ENCODE measurements at places on chromosomes 7 and 10.

GRCh38 chr10:77869626-77870420 lies 56.7 kb downstream of the DLG5 start:
- DNase-seq: no peak

- DNase-seq: no peak
These were observed 1.6 kb downstream of the AVPI1 start for GRCh38 chr10:97685395-97685958.

DNA sequence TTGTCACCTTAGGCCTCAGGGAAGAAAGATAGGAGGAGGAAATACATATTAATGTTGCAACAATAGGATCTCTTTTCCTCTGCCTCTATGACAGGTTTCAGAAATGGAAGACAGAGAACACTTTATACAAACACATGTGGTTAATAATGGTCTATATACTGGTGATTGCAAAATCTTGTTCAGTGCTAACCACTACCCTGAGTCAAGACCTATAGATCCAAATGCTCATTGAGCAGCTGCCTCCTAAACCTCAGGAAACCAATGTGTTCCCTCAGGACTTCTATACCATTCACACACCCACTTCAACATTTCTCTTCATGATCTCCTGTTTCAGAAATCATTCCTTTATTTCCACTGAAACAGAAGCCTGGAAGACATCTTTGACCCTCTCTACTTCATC lies 32.5 kb upstream of the VWDE start:
- DNase-seq: no peak

DNA sequence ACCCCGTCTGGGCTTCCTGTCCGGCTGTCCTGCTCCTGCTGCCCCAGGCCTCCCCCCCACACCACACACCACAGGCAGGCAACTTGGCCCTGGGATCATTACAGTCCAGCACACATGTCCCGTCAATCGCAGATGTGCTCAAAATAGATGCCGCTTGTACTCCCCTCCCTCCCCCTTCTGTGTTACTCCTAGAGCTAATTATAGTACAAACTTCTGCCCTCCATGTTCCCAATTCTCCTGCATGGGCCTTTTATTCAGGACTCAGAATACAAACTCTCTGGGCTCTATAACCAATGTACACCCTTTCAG lies at the start of gene SYNPO2L:
SYNPO2L (minus strand) TSS at position 40 of the 309 bp plus-strand sequence. CDS start 107 bp downstream, outside the sequence.
- no peak for DNase-seq

DNA sequence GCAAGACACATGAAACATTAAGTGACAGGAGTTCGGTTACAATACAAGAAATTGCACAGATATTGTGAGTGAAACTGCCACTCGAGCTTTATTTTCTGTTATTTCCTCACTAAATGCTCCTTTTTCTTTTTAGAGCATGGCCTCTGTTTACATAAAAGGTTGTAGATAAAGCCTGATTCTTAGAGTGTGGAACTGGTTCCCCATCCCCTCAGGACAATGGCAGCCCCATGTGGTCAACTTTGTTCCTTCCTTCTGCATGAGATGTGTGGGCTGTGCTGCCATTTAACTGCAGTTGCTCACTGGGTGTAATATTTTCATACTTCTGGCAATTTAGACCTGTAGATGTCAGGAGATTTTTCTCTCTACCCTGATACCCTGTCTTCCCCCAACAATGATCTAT lies 70.2 kb downstream of the LRGUK start:
- no peak for DNase-seq

DNA sequence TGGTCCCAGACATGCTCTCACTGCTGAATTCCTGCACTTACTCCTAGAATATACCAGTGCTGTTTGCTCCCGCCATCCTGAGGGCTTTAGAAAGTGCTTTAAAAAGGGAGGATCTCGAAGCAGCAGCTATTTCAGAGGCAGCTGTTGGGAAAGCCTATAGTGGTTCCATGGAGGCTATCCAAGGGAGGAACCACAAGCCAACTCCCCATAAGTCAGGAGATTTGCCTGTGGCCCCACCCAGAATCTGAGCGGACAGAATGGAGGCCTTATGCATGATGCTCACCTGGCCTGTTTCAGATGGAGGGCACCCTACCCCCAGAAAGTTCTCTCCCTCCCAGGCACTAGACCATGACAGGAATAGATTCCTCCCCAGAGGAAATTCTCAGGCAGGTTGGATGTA lies 2.3 kb upstream of the KCNIP2 start:
- DNase-seq: no peak

GRCh38 chr7:81244224-81244623 lies 325.4 kb upstream of the SEMA3C start:
- DNase-seq: no peak

- DNase-seq: peak; percentile 34
These were observed 102.3 kb upstream of the PLXDC2 start for GRCh38 chr10:19713800-19714525.

GRCh38 chr10:71970869-71971268 lies 6.7 kb downstream of the CHST3 start:
- DNase-seq: no peak

- DNase-seq: no peak
These were observed 21.1 kb upstream of the SAR1A start for GRCh38 chr10:70191161-70191971.

DNA sequence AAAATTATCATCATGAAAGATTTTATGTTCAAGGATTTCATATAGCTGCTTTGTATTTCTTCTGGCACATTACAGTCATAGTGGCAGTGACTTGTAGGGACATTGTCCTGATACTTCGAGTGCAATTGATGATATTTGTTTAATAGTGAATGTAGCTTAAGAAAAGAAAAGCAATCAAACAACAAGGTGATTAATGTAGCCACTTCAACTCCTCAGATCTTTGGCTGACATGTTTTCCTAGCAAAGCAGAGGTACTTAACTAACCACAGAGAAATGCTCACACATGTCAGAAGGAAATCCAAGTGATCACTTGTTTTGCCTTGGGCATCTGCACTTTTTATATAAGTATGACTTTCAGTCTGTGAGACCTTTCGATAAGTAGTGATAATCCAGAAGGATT lies 470.3 kb downstream of the AUTS2 start:
- no peak for DNase-seq

GRCh38 chr7:93365341-93365740 lies 133.2 kb downstream of the VPS50 start:
- DNase-seq: no peak

- no peak for DNase-seq
These were observed 229.2 kb downstream of the TCF7L2 start for GRCh38 chr10:113179265-113179664.

GRCh38 chr10:18455086-18455884 lies 196.1 kb downstream of the NSUN6 start:
- peak; percentile 16 for DNase-seq

GRCh38 chr10:74888962-74889661 lies 62.7 kb downstream of the KAT6B start:
- peak; percentile 20 for DNase-seq

DNA sequence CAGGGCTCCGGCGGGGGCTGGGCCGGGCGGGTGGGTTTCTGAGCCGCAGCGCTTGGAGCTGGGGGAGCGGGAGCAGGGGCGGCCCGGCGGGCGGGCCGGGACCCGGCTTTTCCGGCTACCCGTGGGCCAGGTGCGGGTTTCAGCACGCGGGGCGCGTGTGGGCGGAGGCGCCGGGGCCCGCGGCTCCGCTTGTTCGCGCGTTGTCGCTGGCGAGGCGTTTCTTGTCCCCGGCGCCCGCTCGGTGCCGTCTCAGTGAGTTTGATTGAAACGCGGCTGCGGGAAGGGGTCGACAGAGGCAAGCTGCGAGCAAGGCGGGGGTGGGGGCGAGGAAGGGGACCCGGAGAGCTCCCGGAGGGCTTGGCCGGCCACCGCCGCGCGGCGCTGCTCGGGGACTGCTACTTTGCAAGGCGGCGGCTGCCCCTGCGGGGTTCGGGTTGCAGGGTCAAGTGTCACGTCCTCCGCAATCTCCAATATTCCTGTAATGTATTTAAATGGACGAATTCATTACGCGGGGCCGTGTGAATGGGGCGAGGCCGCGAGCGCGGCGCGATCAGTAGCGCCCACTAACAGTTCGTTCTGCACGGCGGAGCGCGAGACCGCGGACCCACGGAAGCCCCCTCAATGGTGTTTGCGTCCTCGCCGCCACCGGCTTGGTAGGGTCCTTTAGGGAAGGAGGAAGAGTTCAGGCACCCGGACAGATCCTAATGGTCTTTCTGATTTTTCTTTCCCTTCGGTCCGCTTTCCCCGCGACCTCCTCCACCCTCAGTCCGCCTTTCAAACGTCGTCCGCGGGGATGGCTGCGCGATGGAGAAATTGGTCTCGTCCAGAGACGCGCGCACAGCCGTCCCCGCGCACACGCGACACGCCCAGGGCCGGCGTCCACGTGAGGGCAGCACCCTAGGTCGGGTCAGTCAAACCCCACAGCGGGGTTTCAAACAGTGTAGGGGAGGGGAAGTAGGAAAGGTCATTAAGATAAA lies 76.9 kb downstream of the INSIG1 start:
- no peak for DNase-seq

DNA sequence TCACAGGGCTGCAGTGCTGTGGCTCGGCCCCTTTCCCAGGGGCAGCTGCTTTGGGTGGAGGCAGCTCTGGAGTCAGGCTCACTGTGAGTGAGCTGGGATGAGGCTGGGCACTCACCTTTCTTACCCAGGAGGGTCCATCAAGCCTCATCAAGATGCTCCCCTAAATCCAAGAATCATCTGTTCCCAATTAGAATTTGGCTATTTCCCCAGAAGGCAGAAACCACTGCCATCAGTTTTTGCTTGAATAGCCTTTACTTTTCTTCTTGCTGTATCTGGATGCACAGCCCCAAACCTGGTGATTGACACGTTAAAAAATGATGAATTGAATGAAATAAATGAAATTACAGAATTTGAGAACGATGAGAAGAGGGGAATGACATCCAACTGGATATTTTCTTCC lies 74.3 kb upstream of the LYZL1 start:
- DNase-seq: no peak

GRCh38 chr10:116056445-116057293 lies 216.3 kb downstream of the GFRA1 start:
- no peak for DNase-seq

- no peak for DNase-seq
These were observed 42.5 kb downstream of the DLD start for GRCh38 chr7:107933386-107934013.

DNA sequence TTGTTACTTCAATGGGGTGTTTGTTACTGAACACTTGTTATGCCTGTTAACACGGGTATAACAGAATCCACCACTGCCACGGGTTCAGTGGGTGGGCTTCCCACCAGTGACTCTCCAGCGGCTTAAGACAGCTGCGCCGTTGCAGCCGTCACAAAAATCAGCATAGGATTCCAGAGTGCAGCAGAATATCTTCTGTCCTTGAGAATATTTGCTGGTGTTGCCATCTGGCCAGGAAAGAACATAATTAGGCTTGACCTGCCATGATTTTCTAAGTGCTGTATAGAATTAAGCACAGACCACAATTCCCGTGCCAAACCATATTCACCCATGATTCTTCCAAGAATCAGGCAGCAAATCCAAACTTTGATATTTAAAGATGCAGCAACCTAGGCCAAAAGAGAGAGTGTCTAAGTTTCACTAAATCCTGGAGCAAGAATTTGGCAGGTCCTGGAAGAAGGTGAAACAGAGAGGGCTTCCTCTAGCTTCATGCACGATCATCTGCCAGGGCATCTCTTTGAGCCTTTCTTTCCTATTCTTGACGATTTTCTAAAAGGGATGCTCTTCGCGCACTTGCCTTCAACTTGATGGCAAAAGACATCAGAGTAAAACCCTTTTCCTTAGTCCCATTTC lies 95.0 kb downstream of the FRMD4A start:
- no peak for DNase-seq

GRCh38 chr10:34587002-34587679 lies 228.0 kb downstream of the PARD3 start:
- DNase-seq: no peak

- DNase-seq: no peak
These were observed 138.2 kb downstream of the CHCHD3 start for GRCh38 chr7:132943645-132944044.

DNA sequence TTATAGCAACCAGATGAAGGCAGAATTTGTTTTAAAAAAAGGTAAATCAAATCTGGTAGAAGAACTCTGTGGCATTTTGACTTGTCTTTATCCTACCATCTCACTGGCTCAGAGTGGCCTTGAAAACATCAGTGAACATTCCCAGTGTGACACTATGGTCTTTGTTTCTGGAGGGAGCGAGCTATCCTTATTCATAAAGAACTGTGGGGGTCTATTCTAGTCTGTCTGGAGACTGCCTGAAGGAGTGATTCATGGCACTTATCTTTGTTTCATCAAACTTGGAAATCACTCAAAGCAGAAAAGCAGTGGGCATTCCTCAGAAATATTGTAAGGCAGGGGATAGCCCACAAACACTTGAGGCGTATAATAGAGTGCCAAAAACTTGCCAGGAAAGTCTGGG lies 719.1 kb downstream of the PCDH15 start:
- DNase-seq: no peak

- no peak for DNase-seq
These were observed 661.2 kb downstream of the AUTS2 start for GRCh38 chr7:70259502-70259901.

DNA sequence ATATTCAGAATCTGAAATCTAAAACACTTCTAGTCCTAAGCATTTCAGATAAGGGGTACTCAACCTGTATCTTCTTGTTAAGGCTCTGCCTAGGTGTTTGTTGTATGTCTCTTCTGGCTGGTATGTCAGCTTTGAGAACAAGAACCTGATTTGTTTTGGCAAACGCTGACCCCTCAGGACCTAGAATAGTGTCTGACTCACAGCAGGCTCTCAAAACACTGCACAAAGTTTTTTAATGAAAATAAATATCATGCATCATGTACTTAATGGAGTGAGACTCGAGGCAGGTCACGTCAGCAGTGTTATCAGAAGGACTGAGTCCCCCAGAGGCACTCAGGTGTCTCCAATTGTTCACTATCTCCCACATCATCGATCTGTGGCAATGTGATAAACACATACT lies 99.1 kb downstream of the GLI3 start:
- no peak for DNase-seq

DNA sequence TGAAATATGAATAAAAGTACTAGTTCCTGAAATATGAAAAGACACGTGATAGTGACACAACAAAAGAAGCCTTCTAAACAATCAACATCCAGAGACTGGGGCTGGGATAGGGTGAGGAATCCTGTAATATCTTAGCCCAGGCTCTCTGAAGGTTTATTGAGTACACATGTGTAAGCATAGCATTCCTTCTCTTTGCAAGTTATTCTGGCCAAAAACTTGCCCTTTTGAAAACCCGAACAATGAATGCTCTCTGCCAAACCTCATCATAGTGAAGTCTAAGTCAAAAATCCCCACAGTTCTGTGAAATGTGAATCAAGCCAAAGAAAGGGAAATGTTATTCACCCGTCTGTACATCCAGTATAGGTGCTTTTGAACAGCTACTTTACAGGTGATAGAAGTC lies 11.6 kb downstream of the SEMA3D start:
- no peak for DNase-seq

- DNase-seq: no peak
These were observed 113.0 kb downstream of the LRMDA start for GRCh38 chr10:75544386-75544785.

DNA sequence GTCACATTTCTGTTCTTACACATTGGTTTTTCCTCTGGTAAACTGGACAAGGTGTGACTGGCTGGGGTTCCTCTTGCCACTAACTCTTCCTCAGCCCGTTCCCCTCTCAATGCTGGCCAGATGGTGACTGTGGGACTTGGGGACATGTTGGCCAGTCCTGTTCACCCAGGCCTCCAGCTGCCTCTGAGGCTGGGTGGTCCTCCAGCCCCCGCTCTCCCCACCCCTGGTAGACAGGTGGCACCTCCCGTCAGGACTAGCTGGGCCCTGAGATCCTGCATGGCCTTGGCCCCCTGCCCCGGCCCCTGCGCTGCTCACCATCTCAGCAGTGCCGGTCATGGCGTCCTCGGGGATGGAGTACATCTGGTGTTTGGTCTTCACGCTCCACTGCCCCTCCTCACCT lies 10.8 kb upstream of the MYL7 start:
- DNase-seq: no peak

All from head of caudate nucleus (tissue), 42 donors.